ENCODE measurements at places on chromosomes 16 and 17.

DNA sequence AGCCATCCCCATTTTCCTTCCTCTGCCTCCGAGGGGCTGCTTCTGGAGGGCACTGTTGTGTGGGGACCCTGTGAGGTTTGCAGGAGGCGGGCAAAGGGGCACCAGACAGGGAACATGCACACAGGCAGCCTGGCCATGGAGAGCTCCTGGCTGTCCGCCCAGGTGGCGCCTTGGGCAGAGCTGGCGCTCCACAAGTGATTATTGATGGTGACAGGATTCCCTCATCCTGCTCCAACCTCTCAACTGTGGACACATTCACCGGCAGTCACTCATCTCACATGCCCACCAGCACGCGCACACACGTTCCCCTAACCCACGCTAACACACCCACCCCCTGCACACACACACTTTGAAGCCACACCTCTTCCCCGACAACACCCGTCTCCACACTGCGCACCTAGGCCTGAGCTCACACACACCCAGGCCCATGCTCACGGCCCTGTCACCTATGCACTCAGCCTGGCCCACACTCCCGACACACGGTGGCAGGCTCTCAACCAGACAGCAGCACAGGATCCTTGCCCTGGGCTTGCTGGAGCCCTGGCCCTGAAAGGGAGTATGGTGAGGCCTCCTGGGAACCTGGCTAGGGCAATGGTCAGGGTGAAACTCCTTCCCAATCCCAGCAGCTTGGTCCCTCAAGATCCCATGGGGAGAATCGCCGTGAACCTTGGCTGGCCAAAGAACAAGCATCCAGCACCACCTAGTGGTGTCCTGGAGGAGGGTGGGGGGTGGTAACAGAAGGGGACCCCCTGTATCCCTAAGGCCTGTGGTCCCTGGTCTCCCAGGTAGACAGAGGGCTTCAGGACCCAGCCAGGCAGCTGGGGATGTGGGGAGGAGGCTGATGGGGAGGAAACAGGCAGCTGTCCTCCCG is 3.6 kb downstream of the PNMT start:
- DNase-seq, result no peak

- no peak for DNase-seq
These were observed 54.6 kb downstream of the STX8 start for GRCh38 chr17:9521062-9521461.

DNA sequence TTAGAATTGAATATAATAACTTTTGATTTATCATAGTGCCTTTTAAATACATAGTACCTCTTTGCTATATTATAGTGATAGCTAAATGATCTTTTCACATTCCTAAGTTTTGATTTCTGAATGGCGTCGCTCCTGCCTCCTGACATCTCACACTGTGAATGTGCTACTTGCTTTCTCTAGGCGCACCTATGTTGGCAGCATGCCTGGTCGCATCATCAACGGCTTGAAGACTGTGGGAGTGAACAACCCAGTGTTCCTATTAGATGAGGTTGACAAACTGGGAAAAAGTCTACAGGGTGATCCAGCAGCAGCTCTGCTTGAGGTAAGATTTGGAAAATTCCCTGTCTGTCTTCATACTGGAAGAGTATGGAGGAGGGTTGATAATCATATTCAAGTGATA is 29.8 kb upstream of the ABCC11 start:
- no peak for DNase-seq

- no peak for DNase-seq
These were observed 101.8 kb downstream of the SALL1 start for GRCh38 chr16:51049276-51049675.

DNA sequence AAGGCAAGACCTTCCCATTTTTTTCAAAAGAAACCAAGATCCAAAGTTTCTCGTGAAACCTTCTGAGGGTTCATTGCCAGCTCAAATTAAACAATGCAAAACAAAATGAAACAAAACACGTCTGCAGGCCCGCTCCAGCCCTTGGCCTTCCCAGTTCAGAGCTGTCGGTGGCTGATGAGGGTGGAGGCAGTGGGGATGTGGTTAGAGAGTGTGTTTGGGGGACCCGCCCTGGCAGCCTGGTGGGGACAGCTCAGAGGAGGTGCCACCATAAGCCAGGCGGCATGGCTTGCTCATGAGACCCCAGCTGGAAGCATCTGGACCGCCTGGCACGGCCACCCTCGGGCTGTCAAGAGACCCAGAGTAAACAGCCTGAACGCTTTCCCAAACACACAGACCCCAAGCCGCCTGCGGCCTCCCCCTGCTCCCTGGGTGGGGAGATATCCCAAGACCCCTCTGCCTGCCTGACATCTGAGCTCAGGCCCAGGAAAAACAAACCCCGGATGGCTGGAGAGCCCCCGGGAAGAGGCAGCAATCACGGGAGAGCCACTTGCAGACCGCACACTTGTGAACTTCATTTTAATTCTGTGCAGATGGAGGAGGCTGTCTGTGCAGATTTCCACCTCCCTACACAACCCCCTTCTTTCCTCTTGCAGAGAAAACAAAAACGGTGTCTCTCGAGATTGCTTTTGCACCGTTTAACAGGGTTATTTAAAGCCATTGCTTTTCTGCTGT is 35.4 kb upstream of the LITAF start:
- no peak for DNase-seq

DNA sequence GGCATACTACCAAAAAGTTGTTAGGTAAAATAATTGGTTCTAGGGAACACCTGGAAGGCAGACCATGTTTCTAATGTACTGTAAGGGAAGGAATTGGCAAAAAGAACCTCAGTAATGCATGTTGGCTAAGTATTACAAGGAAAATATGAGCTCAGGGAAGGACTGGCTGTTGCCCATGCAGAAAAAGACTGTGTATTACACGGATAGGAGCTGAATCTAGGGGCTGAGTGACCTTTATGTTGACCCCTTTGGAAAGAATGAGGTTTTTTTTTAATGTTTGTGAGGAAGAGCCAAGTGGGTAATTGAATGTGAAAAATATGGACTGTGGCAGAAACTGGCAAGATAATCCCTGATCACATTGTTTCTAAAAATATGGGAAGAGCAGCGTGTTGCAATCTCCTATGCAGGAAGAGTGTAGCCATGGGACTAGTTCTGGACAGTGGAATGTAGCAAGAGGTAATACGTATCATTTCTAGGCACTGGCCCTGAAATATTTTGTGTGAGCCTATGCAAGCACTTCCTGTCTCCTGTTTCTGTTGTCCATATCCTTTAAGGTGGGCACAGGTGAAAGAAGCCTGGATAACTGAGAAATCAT is 95.1 kb upstream of the CNTNAP4 start:
- DNase-seq, result no peak

GRCh38 chr16:53974484-53975080 is 270.6 kb downstream of the FTO start:
- no peak for DNase-seq

DNA sequence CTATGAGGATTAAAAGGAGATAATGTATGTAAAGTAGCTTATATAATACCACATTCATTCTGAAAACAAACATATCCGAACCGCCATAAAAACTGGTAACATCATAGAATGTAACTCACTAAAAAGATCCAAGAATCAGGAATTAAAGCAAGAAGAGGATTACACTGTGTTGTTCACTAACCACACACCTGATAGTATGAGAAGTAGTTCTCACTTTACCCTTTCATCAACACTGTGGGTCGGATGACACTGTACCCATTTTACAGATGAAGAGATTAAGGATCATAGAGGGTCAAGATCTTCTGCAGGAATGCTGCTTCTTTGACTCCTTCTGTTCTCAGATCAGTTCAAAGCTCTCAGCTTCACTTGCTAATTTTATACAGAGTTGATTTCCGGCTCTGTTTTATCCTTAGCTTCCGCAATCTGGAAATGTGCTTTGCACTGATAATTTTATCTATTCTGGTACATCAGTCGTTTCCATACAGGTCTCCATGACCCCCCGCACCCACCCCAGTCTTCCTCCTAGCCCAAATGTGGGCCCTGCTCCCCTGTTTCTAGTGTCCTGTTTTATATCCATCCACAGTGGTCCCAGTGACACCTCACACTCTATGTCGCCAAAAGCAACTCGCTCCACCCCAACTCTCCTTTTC is 288.6 kb upstream of the CCL2 start:
- no peak for DNase-seq

- DNase-seq, result no peak
These were observed 29.7 kb downstream of the RAI1 start for GRCh38 chr17:17710728-17711541.

DNA sequence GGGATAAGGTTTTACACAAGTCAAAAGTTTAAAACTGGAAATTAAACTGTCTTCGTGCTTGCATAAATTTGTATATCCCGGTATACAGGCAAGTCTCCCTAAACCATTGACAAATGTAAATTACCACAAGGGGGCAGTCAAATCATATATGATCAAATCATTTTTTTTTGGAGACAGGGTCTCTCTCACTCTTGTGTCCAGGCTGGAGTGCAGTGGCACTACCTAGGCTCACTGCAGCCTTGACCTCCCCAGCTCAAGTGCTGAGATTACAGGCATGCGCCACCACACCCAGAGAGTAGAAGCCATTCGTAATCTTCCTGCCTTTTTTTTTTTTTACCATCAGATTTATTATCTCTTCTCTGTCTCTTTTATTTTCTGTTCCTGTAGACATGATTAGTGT is 18.5 kb downstream of the TOP2A start:
- DNase-seq, result no peak

GRCh38 chr16:70582280-70582978 is 58.8 kb downstream of the SF3B3 start:
- DNase-seq, result no peak

DNA sequence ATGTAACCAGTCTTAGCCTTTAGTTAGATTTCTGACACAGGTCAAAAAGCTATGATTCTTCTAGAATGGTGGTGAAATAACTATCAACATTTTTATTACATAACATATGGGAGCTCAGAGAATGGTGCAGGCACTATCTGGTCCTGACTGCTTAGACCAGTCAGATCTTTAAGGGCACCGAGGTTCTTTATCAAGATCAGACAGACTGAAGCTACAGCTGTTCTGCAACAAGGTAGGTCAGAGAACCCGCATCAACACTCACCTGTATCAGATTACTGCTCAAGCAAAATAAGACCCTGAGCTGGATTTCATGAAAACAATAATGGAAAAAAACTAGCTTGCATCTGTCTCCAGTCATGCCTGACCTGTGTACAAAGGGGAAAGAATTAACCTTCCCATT is 160.4 kb downstream of the KCNJ2 start:
- no peak for DNase-seq

GRCh38 chr16:13906168-13907089 is 13.5 kb upstream of the ERCC4 start:
- no peak for DNase-seq

DNA sequence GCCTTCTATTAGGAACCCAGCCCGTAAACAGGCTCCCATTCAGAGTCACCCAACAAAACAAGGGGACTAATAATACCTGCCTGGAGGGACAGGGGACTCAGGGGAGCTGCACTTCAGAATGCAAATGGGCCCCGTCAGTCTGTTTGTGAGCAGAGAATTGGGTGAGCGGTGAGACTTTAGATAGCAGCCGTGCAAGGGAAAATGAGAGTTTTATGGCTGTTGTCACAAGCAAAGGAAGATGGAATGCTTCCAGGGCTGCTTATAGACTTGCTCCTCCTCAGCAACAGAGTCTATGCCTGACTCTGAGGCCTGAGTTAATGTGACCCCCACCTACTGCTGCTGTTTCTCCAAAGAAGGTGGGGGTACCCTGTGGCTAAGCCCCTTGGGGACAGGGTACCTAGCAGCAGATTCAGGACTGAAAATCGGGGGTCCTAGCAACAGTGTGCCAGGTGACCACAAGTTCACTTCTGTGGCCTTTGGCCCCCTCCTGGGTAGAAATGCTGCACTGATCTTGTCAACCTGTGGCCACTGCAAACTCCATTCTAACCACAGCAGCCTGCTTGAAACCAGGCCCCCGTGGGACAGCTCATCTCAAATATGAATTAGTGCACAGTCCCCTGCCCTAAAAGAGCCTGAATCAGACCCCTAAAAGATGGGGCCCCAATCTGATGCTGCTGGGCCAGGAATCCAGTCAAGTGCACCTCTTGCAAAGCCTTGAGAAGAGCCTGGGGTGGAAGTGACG is 126.4 kb downstream of the C16orf78 start:
- no peak for DNase-seq

GRCh38 chr17:72600934-72601333 is 480.1 kb downstream of the SOX9 start:
- no peak for DNase-seq

GRCh38 chr17:59488805-59489204 is 76.6 kb upstream of the DHX40 start:
- no peak for DNase-seq

- DNase-seq, result no peak
These were observed 4.9 kb upstream of the PSMD7 start for GRCh38 chr16:74291577-74292208.

- no peak for DNase-seq
These were observed 36.2 kb downstream of the DGKE start for GRCh38 chr17:56870081-56870651.

GRCh38 chr17:73620414-73620813 is 23.8 kb downstream of the SDK2 start:
- no peak for DNase-seq

GRCh38 chr17:29615048-29615385 is 7.7 kb downstream of the CORO6 start:
- no peak for DNase-seq

DNA sequence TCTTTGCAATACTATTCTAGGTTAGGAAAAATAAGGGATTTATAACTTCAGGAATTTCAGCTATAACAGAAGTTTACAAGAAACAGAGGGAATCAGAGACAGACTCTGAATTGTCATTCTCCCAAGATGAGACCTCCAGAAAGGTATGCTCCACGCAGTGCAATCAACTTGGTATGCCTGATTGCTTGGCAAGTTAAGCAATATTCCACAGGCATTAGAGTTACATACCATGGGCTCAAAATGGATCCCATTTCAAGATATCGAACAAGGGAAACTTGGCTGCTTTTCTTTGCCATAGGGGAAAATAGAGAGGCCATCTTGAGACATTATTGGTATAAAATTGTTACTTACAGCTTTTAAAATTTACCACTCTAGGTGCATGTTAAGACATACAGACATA is 615.6 kb upstream of the SOX9 start:
- DNase-seq, result no peak

GRCh38 chr17:49775546-49776260 is 11.8 kb upstream of the FAM117A start:
- DNase-seq, result no peak

DNA sequence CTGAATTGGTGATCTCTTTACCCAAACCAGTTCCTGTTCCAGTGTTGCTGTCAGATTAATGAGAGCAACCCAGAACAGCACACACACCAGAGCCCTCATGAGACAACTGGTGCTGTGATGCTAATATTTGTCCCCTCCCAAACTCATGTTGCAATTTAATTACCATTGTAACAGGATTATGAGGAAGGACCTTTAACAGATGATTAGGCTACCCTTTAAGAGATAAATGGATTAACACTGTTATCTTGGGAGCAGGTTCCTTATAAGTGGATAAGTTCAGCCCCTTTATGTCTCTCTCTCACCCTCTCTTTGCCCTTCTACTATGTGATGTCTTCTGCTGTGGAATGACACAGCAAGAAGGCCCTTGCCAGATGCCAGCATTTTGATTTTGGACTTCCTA is 1.1 kb upstream of the CCDC182 start:
- no peak for DNase-seq

All from stimulated activated CD4-positive, alpha-beta T cell treated with anti-CD3 and anti-CD28 coated beads, Interleukin-1b, Interleukin-23, amount 100 ng/mL, for 1 hour (primary cell).